ENCODE measurements at places on chromosomes 12 and 14. TPM values are rescaled to one million over a fixed set of nuclear protein-coding genes. Genes with fewer than 3 reads are reported as not detected.
A peak's percentile ranks its signal among the peaks of the same experiment; 100 is the strongest.

The TEX52 gene
- total RNA-seq, result not detected

The GNG2 gene
- total RNA-seq, result 8.6 TPM

The A2M gene
- 1,706 TPM for total RNA-seq

GRCh38 chr12:75452675-75453330 lies 27.8 kb upstream of the GLIPR1 start:
- H3K27ac ChIP-seq, result no peak overlapping the region
- H3K36me3 ChIP-seq, result no peaks in the 10 kb centered on the region
- DNase-seq, result no peak
- no peak overlapping the region for H3K4me3 ChIP-seq

DNA sequence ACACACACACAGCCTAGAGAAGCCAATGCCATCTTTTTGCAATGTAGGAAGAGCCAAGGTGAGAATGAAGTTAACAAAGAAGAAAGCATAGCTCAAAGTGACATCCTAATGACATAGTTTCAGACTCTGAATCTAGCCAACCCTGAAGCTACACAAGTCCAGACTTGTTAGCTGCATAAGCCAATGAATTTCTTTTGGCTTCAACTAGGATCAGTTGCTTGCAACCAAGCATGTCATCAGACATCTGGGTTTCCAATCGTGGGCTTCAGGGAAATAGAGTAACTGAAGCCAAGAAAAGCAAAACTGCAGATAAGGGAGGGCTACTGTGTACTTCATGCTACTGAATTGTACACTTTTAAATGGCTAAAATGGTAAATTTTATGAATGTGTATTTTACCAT lies 4.4 kb upstream of the GPHN start:
- no peaks in the 10 kb centered on the region for H3K36me3 ChIP-seq
- H3K4me1 ChIP-seq, result peaks cover 7% of the 10 kb centered on the region
- H3K4me3 ChIP-seq, result no peak overlapping the region
- no peaks in the 10 kb centered on the region for H3K27me3 ChIP-seq

The CACNA1C gene
- 135 TPM for total RNA-seq

GRCh38 chr14:76329154-76329928 lies 46.6 kb upstream of the ESRRB start:
- H3K27me3 ChIP-seq, result no peaks in the 10 kb centered on the region
- H3K4me1 ChIP-seq, result peaks cover 4% of the 10 kb centered on the region

The ABCD2 gene
- 3.5 TPM for total RNA-seq

GRCh38 chr12:27274706-27275105 lies 30.6 kb downstream of the STK38L start:
- no peak overlapping the region for H3K4me3 ChIP-seq
- no peaks in the 10 kb centered on the region for H3K27me3 ChIP-seq
- no peak for DNase-seq

GRCh38 chr12:5511644-5512600 lies 80.0 kb downstream of the NTF3 start:
- no peaks in the 10 kb centered on the region for H3K36me3 ChIP-seq
- DNase-seq, result no peak
- H3K4me3 ChIP-seq, result no peak overlapping the region
- H3K27me3 ChIP-seq, result no peaks in the 10 kb centered on the region

The CDCA3 gene
- 0.95 TPM for total RNA-seq

- no peaks in the 10 kb centered on the region for H3K27me3 ChIP-seq
- H3K36me3 ChIP-seq, result no peaks in the 10 kb centered on the region
- no peaks in the 10 kb centered on the region for H3K4me1 ChIP-seq
Measured at GRCh38 chr12:88334271-88334670, 192.2 kb downstream of the TMTC3 start.

The MRPL52 gene
- 91.7 TPM for total RNA-seq

The DYNC1H1 gene
- 652 TPM for total RNA-seq

DNA sequence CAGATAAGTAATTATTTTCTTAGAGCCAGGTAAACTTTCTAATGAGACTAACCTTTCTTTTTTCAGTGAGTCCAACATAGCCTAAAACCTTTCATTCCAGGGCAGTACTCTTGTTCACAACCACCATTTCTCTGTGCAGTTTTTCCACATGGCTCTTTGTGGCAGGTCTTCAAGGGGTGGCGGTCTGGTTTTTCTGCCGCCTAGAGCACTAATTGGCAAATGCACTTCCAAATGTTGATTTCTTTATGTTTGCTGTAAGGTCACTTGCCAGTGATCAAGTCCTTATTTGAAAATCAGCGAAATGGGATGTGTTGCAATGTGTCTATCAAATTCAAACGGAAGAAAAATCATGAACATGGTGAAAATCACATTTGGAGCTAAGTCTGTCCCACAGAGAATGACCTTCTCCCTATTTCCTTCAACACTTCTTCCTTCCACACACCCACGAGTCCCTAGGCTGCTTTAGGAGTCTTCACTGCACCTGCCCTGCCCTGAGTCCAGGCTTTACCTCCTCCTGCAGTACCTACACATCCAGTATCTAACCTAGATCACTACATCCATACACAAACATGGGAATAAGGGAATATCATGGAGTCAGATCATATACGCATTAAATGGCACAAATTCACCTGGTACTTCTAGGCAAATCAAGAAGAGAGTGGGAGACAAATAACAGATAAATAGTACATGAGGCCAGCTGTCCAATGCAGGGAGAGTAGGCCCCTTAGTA lies 1.9 kb downstream of the SRGAP1 start:
- H3K27ac ChIP-seq, result no peak overlapping the region
- no peaks in the 10 kb centered on the region for H3K4me1 ChIP-seq
- no peak overlapping the region for H3K4me3 ChIP-seq
- DNase-seq, result no peak

DNA sequence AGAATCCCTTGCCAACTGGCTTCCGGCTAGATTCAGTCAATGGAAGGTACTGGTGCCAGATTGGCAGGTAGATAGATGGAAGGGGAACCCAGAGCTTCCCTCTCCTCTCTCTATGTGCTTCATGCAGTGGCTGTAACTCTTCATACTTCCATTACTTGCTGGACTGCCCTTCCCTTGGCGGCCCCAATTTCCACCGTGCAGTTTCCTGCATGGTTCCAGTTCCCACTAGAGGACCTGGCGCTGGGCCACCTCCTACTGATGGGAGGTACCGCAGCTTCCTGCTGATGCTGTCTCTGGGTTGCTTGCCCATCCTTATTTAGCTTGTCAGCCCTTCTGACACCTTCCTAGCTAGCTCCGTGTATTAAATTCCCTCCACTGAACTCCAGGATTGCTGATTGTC lies 226.4 kb downstream of the ANO2 start:
- H3K27me3 ChIP-seq, result no peaks in the 10 kb centered on the region
- no peaks in the 10 kb centered on the region for H3K4me1 ChIP-seq
- H3K27ac ChIP-seq, result no peak overlapping the region

DNA sequence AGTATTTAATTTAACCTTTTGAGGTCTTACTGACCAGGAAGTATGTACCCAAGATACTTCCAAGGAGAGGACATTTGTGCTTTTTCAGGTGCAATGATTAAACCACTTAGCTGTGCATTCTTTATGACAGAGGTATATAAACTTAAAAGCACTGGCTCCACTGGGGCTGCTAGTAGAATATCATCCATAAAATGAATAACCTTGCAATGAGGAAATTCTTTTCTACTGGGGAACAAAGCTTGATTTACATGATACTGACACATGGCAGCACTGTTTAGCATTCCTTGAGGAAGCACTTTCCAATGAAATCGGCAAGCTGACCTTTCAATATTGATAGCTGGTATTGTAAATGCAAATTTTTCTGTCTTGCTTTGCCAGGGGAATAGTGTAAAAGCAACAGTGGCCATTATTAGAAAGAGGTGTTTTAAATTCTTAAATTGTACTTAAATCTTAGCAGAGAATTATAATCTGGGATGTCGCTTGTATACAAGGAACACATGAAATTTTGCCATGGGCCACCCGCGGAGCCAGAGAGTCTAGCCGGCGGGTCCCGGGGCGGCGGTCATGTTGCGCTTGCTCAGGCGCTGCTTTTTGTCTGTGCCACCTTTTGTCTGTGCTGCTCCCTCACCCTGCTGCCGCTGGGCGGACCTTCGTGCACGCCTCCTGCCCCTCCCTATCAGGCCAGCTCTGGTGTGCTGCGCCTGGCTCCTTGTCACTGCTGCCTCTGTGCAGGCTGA lies 20.9 kb upstream of the BLTP3B start:
- H3K36me3 ChIP-seq, result no peaks in the 10 kb centered on the region
- no peak overlapping the region for H3K27ac ChIP-seq
- peaks cover 14% of the 10 kb centered on the region for H3K4me1 ChIP-seq
- peak overlapping the region; percentile 42 for H3K4me3 ChIP-seq
- DNase-seq, result peak; percentile 89

DNA sequence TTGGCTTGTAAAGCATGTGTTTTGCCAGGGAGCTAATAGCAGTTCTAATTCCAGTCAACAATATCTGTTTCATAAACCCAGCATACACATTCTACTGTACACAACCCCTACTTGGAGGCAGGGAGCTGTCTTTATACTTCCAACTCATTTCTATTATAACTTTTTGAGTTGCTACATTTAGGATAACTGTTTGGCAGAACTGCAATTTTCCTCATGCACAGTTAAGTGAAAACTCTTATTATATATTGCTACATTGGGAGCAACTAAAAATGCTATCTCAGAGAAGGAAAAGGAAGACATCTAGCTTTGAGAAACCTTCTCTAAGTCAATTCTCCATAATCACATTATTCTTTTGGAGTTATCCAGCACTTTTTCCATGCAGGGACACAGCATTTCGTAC lies 480.2 kb downstream of the RPS29 start:
- no peaks in the 10 kb centered on the region for H3K27me3 ChIP-seq
- DNase-seq, result no peak
- no peak overlapping the region for H3K27ac ChIP-seq
- no peak overlapping the region for H3K4me3 ChIP-seq
- H3K36me3 ChIP-seq, result no peaks in the 10 kb centered on the region

The OR6C75 gene
- total RNA-seq, result not detected

The KCNK10 gene
- total RNA-seq, result 0.13 TPM

The P2RX7 gene
- total RNA-seq, result 0.58 TPM

- no peaks in the 10 kb centered on the region for H3K36me3 ChIP-seq
- no peaks in the 10 kb centered on the region for H3K27me3 ChIP-seq
- H3K4me1 ChIP-seq, result no peaks in the 10 kb centered on the region
Measured at GRCh38 chr14:81591266-81591665, 57.6 kb upstream of the SEL1L start.

DNA sequence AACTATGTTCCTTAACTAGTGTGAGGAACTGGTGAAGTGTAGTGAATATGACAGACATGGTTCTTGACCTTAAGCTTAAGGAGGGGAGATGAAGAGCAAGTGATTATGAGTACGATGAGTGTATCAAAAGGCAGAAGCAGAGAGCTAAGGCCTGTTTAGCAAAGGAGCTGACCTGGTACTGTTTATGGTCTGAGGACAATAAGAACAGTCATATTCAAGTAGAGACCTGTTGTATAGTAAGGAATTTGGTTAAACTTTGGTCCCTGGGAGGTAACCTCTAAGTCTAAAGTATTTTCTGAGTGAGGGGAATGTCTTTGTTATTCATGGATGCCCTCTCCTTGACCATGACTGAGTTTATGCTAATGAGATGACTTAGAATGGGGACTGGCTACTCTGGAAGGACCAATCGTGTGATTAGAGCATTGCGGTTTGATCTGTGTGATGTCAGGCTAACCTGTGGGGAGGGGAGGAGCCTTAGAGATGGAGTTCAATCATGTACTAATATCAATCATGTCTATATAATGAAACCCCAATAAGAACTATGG lies 389.3 kb downstream of the BMP4 start:
- no peaks in the 10 kb centered on the region for H3K36me3 ChIP-seq
- no peak for DNase-seq
- no peak overlapping the region for H3K4me3 ChIP-seq
- H3K27ac ChIP-seq, result no peak overlapping the region
- no peaks in the 10 kb centered on the region for H3K4me1 ChIP-seq
- H3K27me3 ChIP-seq, result no peaks in the 10 kb centered on the region

The C1R gene
- total RNA-seq, result 82.6 TPM

The TCL1B gene
- total RNA-seq, result not detected

DNA sequence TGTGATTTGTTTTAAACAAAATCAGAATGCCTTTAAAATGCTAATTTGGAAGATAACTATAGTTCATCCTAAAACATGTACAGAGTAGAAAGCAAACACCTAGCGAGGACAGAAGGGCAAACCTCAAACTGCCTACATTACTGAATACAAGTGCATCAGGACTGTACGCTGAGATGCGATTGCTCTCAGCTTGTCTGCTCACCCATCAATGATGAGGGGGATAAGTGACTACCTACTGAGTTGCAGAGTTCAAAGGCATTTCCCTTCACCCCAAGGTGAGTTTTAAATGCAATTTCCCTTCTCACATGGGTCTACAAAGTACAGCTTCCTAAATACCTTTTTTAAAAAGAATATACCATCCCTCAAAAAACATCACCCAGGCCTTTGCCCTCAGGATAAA lies 52.9 kb downstream of the PHLDA1 start:
- H3K27ac ChIP-seq, result peak overlapping the region; percentile 60
- H3K36me3 ChIP-seq, result no peaks in the 10 kb centered on the region
- peaks cover 37% of the 10 kb centered on the region for H3K4me1 ChIP-seq
- H3K4me3 ChIP-seq, result no peak overlapping the region
- H3K27me3 ChIP-seq, result no peaks in the 10 kb centered on the region

DNA sequence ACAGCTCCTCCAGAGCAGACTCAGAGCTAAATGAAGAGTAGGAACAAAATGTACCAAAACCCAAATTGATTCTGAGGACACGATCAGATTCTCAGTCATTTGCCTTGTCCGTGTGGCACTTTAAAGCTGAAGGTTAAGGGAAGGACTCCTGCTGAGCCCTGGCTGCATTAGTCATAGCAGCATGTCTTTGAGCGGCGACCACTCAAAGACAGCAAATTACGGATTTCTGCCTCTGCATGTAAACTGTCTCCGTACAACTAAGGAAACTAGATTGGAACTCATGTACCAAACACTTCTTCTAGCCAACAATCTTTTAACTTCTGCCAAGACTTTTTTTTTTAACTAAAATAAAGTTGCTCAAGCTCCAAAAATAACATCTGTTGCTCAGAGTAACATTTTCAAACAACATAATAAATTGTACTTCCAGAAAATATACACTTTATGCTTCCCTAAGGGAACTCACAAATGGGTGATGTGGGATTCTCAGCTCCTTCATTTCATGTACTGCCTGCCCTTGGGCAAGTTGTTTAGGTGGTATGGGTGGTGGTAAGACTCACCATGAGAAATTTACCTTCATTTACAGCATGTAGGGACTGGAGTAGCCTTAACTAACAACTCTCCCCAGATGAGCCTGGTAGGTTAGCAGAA lies 56.1 kb downstream of the RERG start:
- DNase-seq, result no peak
- peaks cover 20% of the 10 kb centered on the region for H3K4me1 ChIP-seq
- H3K4me3 ChIP-seq, result no peak overlapping the region
- H3K27ac ChIP-seq, result peak overlapping the region; percentile 58

DNA sequence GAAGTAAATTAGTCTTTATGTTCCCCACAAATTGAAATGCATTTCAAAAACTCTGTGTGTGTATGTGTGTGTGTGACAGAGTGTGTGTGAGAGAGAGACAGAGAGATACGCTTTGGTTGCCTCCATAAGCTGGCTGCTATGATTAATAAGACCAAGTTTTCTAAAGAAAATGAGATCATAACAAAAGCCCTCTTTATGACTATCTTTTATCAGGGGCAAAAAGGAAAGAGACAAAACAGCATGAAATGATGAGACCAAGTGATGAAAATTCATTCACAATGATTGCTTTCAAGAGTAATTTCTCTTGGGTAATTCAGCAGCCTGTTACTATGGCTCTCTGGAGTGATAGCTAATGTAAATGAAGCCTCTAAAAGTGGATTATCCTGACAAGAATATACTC lies 277.6 kb upstream of the PLEKHG7 start:
- H3K4me3 ChIP-seq, result no peak overlapping the region
- no peaks in the 10 kb centered on the region for H3K27me3 ChIP-seq
- H3K36me3 ChIP-seq, result no peaks in the 10 kb centered on the region

GRCh38 chr14:72904840-72905561 lies 11.1 kb upstream of the DPF3 start:
- H3K4me3 ChIP-seq, result no peak overlapping the region
- H3K36me3 ChIP-seq, result no peaks in the 10 kb centered on the region
- H3K27ac ChIP-seq, result no peak overlapping the region
- H3K27me3 ChIP-seq, result no peaks in the 10 kb centered on the region
